ENCODE measurements at places on chromosomes 7 and 10.

DNA sequence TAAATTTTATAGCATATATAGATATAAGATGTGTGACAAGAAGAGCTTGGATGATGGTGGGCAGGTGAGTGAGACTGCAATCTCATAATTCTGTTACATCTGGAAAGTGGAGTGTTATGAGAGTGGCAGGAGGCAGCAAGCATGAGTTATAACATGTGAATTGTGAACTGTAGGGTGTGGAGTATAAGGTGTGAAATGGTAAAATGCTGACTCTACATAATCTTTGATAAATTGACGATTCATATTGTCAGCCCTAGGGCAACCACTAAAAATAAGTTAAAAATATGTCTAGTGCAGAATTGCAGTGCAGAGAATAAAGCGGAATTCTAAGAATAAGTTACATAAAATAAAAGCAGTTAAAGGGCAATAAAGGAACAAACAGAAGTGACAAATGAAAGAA lies 74.8 kb upstream of the AKR1E2 start:
- no peak for DNase-seq

DNA sequence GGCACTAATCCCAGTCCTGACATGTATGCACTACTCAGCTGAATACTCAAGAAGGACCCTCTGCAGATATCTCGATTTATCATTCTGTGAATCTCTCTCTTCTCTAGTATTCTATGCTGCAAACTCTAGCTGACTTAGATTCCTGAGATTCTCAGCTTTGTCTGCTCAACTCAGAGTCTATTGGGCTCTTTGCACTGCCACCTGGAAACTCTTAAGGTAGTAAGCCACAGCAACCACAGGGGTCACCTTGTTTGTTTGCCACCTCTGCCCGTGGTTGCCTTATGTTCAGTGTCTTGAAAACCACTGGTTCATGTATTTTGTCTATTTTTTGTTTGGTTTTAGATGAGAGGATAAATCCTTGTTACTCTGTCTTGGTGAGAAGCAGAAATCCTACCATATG lies 72.9 kb downstream of the SP8 start:
- DNase-seq: no peak

DNA sequence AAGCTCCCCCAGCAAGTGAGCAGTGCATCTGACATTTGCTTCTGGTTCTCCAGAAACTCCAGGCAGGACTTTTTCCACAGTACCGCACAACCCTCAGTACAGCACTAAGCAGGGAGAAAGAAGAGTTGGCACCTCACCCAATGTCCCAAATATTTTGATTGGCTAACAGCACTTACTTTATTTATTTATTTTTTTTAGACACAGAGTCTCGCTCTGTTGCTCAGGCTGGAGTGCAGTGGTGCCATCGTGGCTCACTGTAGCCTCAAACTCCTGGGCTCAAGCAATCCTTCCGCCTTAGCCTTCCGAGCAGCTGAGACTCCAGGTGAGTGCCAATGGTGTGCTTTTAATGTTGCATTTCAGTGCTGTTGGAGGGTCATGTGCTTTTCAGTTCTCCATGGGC lies 200.3 kb upstream of the ZMIZ1 start:
- DNase-seq: no peak

- no peak for DNase-seq
Measured at GRCh38 chr7:5426226-5426475, 2.5 kb upstream of the TNRC18 start.

- DNase-seq: no peak
Measured at GRCh38 chr7:1644341-1645070, 25.6 kb upstream of the ELFN1 start.

DNA sequence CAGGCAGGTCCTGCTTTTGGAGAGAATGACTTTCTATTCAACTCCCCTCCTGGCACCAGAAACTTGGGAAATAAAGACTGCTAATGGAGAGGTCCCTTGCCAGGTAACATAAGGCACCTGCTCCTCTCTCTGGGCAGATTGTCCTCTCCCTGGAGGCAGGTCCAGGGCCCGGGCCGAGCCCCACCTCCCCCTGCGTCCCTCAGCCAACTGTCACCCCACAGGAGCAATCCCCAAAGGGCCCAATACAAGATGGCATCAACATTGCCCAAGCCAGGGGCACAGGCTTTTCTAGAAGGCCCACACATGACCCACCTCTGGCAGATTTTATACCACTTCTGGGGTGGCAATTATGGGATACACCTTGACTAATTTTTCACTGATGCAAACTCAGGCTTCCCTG lies 145.2 kb downstream of the HERPUD2 start:
- DNase-seq: no peak

DNA sequence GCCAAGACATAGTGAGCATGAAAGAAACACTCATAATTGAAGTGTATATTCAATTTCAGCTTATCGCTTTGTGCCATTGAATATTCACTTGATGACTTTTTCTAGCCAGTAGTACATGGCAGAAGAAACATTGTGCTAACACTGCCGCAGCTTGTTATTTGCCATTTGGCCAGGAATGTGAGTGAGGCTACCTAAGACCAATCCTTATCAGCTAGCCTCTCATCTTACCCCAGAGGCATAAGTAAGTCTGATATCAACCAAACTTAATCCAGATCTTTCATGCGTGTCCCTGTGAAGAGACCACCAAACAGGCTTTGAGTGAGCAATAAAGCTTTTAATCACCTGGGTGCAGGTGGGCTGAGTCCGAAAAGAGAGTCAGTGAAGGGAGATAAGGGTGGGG lies 586.0 kb upstream of the MBL2 start:
- no peak for DNase-seq

GRCh38 chr7:108603656-108604306 lies 34.1 kb downstream of the DNAJB9 start:
- no peak for DNase-seq

Data from activated T-cell treated with anti-CD3 and anti-CD28 coated beads for 48 hours (primary cell).